WTC11 (cell line): ENCODE measurements at places on chromosomes 6 and 20. TPM values are rescaled to one million over a fixed set of nuclear protein-coding genes. Genes with fewer than 3 reads are reported as not detected.

DNA sequence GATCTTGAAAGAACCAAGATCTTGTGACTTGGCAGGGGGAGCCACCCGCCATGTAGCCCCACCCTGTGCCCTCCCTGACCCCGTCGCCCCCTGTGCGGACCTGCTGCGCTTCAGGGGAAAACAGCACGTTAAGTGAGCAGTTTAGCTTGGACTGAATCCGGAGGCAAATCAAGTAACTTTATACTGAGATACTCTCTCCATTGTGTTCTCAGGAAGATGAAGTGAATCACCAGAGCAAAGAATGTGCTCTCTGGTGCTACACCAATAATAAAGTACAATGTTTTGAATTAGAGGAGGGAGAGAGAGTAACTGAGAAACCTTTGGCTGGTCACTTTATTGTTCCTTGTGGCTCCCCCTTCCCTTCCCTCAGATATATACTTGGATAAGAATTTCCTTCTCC, 83.4 kb downstream of the TXNDC5 start:
- no peak for DNase-seq

DNA sequence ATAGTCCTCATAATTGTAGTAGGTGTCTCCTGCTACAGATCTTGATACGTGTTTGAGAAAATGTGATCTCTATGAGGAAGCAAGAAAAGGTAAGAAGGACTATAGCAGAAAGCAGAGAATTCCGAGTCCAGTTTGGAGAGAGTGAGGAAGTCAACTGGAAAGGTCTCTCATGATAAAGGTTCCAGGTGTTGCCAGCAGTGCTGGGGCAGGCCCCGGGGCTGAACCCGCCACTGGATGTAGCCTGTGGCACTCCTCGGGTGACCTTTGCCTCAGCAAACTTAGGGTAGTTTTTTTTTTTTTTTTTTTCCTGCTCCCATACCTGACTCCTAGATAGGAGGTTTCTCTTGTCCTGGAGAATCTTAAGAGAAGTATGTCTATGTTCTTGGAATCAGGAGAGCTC, 62.8 kb downstream of the FAM120B start:
- no peak for DNase-seq

GRCh38 chr6:27205375-27206278, 41.9 kb upstream of the PRSS16 start:
- DNase-seq = peak; percentile 20

DNA sequence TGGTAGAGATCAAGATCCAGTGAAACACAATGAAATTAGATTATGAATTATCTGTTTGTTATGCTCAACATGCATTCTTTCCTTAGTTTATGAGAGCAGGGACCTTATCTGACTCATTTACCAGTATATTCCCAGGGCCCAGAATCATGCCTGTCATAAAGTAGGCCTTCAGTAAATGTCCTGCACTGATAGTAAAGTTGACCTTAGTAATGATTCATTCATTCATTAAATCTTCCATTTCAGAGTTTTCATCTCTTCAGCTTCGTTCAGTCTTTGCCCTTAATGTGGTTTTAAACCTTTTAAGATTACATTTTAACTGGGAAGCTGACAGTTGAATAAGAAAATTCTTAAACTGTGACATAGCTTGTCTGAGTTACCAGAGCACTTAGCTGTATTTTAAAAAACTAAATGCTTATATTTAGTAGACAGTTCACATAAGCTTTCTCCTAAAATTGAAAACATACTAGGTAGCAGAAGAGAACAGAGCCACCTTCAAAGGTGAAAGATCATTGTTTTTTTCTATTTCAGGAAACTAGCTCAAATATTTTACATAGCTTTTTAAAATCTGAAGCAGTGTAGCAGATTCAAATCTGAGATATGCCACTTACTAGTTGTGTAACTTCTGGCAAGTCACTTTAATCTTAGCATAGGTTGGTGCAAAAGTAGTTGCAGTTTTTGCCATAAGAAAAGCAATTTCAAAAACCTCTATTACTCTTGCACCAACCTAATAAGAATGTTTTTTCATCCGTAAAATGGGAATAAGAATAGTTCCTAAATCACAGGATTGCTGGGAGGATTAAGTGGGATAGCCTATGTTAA, 41.4 kb downstream of the MCM8 start:
- no peak for DNase-seq

GRCh38 chr6:14312587-14312986, 195.0 kb downstream of the CD83 start:
- DNase-seq = no peak

DNA sequence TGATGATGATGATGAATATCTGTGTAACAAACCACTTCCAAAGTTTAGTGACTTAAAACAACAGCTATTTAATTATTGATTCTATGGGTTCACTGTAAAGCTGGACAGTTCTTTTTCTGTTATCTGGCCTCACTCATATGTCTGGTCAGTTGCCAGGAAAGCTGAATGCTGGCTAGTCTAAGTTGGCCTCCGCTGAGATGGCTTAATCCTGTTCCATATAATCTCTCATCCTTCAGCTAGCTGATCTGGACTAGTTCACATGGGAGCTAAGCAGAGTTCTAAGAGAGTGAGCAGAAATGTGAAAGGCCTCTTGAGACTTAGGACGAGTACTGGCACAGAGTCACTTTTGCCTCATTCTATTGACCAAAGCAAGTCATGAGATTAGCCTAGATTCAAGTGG, 334.7 kb upstream of the FLRT3 start:
- no peak for DNase-seq

DNA sequence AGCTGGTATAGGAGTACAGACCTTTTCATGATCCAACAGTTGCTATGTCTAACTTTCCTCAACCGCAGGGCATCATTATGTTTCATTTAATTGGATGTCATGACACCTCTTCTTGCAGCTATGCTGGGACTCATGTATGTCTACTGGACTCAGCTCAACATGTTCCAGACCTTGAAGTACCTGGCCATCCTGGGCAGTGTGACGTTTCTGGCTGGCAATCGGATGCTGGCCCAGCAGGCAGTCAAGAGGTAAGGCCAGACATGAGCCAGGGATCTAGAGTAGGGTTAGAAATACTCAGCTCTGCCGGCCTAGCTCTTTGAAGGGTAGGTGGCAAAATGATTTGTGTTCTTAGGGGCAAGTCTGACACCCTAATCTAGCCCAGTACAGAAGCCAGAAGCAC, 25.2 kb downstream of the GHRH start:
- DNase-seq = no peak

DNA sequence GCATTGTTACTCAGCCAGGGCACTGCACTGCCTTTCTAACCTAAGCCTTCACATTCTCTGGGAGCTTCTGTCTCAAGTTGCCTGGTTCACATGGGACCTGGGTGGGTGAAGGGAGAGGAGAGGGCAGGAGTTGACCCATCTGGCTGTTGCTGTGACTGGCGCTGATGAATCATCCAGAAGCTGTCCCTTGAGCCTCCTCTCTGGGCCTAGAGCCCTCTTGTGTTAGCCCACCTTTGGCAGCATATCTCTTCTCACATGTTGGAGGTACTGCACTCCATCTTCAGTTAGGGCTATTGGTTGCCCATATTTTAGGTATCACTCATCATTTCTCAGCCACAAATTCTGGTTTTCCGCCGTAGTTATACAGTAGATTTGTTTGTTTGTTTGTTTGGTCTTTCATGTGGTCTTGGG, 19.8 kb downstream of the XRN2 start:
- DNase-seq = no peak

DNA sequence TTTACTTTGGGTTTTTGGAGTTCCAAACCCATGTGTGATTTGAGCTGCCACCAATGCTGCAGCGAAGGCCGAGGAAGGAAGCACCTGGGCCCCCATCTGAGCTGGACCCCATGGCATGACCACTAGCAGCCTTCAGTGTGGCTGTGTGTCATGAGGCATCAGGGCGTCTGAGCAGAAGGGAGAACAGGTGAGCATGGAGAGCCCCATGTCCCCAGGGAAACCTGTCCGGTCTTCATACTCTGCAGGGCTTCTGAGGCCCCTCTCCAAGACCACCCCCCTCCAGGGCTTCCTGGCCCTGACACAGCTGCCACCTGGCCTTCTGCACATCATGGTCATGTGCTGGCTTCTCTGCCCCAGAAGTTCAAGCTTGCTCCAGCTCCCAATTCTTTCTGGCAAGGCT, 169.1 kb upstream of the CST7 start:
- no peak for DNase-seq

GRCh38 chr6:23784301-23784919, 341.6 kb upstream of the NRSN1 start:
- no peak for DNase-seq

DNA sequence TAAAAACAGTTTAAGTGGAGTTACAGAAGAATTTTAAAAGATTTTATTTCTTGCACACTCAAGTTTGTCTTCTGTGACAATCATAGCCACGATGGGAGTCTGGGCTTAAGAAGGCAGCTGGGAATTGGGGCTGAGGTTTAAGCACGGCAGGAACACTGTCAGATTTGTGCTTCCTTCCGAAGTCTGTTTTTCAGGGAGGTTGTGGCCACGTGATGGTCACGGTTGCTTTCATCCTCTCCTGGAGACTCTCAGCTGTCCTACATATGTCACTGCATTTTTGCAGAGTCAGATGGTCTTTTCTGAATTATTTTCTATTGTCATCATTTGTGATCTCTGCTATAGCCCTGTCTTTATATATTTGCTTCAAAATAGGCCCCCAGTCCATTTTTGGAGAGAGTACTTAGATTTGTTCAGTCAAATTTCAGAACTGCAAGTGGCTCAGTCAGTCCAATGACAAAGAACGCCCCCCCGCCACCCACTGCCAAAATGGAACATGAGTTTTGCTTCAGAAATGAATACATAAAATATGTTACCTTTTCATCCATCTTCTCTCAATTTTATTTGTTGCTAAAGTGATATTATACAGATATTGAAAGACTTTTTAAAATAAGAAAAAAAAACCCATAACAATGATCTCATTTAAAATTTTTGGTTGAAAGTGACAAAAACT, 111.8 kb upstream of the ZFP64 start:
- DNase-seq = no peak

- DNase-seq = no peak
Observed at GRCh38 chr20:23966298-23966697, 22.3 kb downstream of the GGTLC1 start.

- DNase-seq = peak; percentile 11
Observed at GRCh38 chr6:117167520-117168271, 97.7 kb upstream of the VGLL2 start.

DNA sequence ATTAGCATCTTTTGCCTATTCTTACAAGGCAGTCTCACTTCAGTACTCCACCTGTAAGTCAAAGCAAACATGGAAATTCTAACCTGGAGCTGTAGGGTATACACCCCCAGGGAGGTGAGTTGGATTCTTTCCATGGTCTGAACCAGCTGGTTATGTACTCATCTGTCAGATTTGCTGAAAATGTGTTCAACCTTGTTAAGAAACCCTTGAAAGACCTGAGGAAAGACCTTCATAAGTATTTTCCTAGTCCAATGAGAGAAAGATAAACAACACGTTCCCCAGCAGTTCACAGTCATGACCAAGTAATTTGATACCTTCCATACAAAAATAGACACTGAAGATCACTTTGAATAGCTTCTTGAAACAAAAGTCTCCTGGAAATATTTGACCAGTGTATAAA, 42.5 kb downstream of the ID4 start:
- DNase-seq = no peak

GRCh38 chr20:15882553-15882952, 690.7 kb downstream of the KIF16B start:
- no peak for DNase-seq

GRCh38 chr6:43428112-43428570, 800 bp downstream of the ABCC10 start:
- no peak for DNase-seq

- no peak for DNase-seq
Observed at GRCh38 chr6:13470238-13471140, 16.9 kb downstream of the GFOD1 start.

- DNase-seq = no peak
Observed at GRCh38 chr6:144662812-144663365, 377.8 kb downstream of the UTRN start.

GRCh38 chr6:106804346-106805335, 169.9 kb downstream of the CD24 start:
- peak; percentile 41 for DNase-seq

DNA sequence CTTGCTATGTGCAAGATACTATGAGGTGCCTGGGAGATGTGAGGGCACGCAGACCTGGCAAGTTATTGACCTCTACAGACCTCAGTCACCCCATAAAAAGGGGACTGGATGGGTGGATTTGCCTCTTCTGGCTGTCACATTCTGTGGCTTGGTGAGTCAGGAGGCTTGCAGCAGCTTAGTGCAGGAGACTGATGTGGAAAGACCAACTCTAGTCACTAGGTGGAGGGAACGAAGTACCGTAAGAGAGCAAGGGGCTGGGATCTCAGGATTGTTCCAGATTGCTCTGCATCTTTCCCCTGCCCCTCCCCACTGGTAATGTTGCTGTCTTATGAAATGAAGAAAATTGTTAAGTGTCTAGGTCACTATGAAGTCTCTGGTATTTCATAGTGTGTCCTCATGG, 3.3 kb downstream of the MAPRE1 start:
- DNase-seq = no peak

DNA sequence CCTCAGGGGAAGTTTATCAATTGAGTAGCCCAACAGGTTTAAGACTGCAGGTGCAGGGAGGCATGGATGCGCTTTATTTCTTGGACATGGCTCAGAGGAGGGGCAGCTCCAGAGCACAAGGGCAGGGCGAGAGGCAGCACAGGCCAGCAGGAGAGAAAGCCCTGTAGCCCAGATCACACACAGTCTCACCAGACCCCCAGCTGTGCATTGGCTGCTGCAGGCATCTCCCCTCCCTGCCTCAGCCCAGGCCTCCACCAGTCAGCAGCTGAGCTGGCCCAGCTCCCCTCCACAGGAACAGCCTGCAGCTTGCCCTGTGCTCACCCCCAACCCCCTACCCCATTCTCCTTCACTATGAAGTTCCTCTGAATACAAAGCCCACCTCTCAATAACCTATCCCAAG, 24.7 kb downstream of the MRPL14 start:
- DNase-seq = peak; percentile 45

- no peak for DNase-seq
Observed at GRCh38 chr6:106318061-106318460, 7.5 kb downstream of the ATG5 start.

- DNase-seq = no peak
Observed at GRCh38 chr6:137233911-137234863, 15.0 kb upstream of the IFNGR1 start.

- no peak for DNase-seq
Observed at GRCh38 chr20:17844549-17845298, 123.9 kb downstream of the SNX5 start.

GRCh38 chr6:45438151-45438550, 60.4 kb upstream of the SUPT3H start:
- DNase-seq = no peak

The SEL1L2 gene
- total RNA-seq = 0.37 TPM in 1 of 3 replicates, not detected in the others

The POM121L2 gene
- 0.13 to 0.16 TPM in 2 of 3 replicates, not detected in the other for total RNA-seq

The ADTRP gene
- total RNA-seq = 0.44 to 0.98 TPM (median 0.50 TPM) in 3 replicates

The SCUBE3 gene
- 1.6 to 2.1 TPM (median 1.8 TPM) in 3 replicates for total RNA-seq

The OSBPL2 gene
- 37.8 to 49.5 TPM (median 39.4 TPM) in 3 replicates for total RNA-seq

The CALHM4 gene
- total RNA-seq = not detected in 3 replicates

The PLA2G7 gene
- total RNA-seq = 2.3 to 2.4 TPM (median 2.3 TPM) in 3 replicates

The SIM1 gene
- 0.09 to 0.11 TPM (median 0.11 TPM) in 3 replicates for total RNA-seq

The TREML2 gene
- 0.09 to 0.15 TPM (median 0.09 TPM) in 3 replicates for total RNA-seq

The SRMS gene
- 0.21 to 0.46 TPM (median 0.26 TPM) in 3 replicates for total RNA-seq

The SIGLEC1 gene
- total RNA-seq = 0.04 to 0.11 TPM in 2 of 3 replicates, not detected in the other

The COL9A1 gene
- 9.0 to 14.4 TPM (median 13.2 TPM) in 3 replicates for total RNA-seq

The MYMX gene
- total RNA-seq = 3.9 to 7.5 TPM (median 6.4 TPM) in 3 replicates

The SFTA2 gene
- 0.66 to 0.80 TPM in 2 of 3 replicates, not detected in the other for total RNA-seq

The UST gene
- total RNA-seq = 32.1 to 33.8 TPM (median 33.8 TPM) in 3 replicates

The OVOL2 gene
- 9.8 to 11.0 TPM (median 10.4 TPM) in 3 replicates for total RNA-seq

The ABCF1 gene
- total RNA-seq = 98.7 to 102 TPM (median 101 TPM) in 3 replicates

The FAXC gene
- total RNA-seq = 10.2 to 12.9 TPM (median 11.1 TPM) in 3 replicates

The ANGPT4 gene
- total RNA-seq = 0.20 to 0.32 TPM (median 0.25 TPM) in 3 replicates
